CD14-positive monocyte (primary cell): ENCODE measurements at places on chromosomes 5 and 9. TPM values are rescaled to one million over a fixed set of nuclear protein-coding genes. Genes with fewer than 3 reads are reported as not detected.

PALM2AKAP2 gene
- polyA plus RNA-seq, result not detected in 2 replicates

GDF9 gene
- not detected for polyA plus RNA-seq

SPINK13 gene
- polyA plus RNA-seq, result not detected

FREM1 gene
- not detected for polyA plus RNA-seq

EQTN gene
- polyA plus RNA-seq, result not detected
